ENCODE measurements at places on chromosomes 6 and 20.

DNA sequence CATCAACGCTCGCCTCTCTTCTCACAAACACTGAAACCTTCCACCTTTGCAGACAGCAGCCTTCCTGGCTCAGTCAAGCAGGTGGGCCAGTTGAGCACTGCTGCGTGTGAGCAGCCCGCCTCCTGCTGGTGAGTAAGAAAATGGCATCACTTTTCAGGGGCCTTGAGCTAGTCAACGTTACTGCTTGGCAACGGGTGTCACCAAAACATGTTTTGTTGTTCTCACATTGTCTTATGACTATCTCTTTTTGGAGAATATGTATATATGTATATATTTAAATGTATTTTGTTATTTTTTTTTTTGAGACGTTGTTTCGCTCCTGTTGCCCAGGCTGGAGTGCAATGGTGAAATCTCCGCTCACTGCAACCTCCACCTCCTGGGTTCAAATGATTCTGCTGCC lies 97.0 kb upstream of the AGPAT4 start:
- DNase-seq: peak; percentile 48

GRCh38 chr6:46138281-46138680 lies 8.5 kb downstream of the ENPP4 start:
- no peak for DNase-seq

DNA sequence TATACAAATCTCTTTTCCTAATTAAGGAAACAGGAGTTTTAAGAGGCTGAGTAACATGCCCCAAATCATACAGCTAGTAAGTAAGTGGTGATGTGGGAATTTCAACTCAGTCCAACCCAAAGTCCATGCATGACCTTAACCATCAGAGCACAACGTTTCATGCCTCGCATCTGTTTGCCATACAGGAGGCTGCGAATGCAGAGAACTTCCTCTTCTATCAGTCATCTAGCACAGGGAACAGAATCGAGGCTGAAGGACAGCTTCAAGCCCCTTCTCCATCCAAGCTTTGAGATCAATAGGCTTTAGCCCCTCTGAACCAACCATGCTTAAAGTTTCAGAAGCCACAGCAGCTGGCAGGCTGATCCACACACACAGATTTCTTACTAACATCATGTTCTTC lies 113.2 kb downstream of the MAFB start:
- DNase-seq: no peak

DNA sequence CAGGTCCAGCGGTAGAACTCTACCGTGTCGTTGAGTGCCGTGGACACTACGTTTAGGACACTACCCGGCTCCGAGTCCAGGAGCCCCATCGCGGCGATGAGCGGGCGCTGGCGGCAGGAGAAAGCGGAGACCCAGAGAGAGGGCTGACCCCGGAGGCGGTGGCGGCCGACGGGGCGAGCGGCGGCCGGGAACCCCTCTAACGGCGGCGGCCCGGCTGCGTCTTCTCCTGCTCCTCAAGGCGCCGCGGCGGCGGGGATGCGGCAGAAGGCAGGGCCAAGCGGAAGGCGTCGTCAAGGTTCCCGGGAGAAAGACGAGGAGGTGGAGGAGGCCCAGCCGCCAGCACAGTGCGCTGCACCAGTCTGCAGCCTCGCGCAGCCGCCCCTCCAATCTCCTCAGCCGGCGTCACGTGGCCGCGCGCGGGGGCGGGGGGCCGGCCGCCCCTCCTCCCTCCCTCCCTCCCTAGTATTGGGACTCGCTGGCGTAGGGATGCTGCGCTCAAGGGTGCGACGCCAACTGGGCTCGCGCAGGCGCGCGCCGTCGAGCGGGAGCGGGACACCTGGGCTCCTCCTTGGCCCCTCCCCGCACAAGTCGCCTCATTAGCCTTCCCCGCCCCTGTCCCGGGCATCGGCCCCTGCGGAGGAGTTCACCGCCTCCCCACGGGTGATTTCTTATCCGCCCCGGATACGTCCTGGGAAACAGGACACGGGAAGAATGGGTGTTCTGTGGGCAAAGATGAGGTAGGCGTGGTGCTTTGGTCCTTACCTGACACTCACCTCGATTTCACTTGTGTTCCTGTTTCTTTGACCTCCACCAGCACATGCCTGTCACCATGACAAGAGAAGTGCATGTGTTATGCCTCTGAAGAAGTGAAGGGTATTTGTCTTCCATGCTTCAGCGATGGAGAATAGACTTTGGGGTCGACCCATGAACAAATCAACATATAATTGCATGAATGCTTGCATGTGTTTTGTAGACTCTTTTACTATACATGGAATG lies at the start of gene ELOVL4:
ELOVL4 (minus strand) TSS at position 363 of the 996 bp plus-strand sequence; CDS start at position 89, 274 bp downstream.
- DNase-seq: no peak

DNA sequence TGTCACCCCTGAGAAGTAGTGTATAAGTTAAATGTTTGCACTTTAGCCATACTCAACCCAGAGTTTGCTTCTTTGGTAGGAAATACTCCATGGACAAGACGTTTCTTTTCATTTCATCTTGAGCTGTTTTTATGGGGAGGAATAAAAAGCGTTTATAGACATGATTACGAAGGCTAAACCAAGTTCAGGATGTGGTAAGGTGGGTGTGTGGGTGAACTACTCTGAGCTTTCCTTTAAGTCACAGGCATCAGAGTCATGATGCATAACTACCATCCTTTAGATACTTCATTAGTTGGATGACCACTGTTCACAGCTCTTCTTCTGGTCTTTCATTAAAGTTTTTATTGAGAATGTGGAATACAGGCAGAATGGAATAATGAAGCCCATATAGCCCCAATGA lies 48.9 kb downstream of the EBF4 start:
- no peak for DNase-seq

DNA sequence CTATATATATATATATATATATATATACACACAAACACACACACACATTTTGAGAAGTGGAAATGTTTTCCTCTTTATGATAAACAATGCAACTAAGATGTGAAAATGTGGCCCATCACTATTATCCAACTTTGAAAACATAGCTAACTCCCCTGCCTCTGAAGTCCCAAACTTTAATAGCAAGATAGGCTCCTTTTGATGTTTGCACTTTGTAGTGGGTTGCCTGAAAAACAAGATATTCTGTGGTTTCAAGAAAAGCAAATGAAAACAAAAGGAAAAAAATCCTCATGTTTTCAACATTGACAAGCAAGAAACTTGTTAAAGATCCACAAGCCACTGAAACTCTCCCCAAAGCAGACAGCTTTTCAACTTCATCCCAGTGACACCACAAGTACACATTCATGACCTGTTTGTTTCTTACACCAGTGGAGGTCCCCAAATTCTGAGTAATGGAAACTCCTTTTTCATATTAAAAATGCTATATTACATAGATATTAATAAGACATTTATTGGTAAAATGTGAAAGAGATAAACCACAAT lies 90.0 kb downstream of the IPCEF1 start:
- DNase-seq: no peak

GRCh38 chr6:151341476-151342195 lies 49.7 kb downstream of the ZBTB2 start:
- DNase-seq: no peak

DNA sequence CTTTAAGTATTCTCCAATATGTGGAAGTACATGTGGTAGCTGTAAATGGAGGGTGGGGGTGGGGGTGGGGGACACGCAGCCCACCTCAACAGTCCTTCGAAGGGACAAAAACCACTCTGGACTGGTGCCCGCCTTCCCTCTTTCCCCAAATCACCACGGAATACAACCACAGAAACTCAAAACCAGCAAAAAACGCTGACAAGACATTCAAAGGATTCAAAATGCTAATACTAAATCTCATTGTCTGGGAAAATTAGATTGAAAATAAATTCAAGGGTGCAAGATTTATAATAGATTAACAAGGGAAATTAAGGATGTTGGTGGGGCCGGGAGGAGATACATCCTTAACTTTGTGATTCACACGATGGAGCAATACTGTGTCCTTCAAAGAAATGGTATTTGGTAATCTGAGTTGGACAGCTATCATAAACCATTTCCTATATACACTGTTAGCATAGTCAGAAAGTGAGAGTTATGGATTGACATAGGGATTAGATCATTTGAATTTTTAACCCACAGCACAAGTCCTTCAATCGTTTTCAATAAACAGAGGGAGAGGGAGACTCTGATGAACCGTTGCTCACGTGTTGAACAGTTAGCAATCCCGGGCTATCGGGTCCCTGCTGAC lies 766 bp upstream of the TBC1D22B start:
- no peak for DNase-seq

- no peak for DNase-seq
These were observed 46.9 kb downstream of the PDE10A start for GRCh38 chr6:165616116-165616515.

- no peak for DNase-seq
These were observed 5.9 kb downstream of the HCRTR2 start for GRCh38 chr6:55180258-55180657.

DNA sequence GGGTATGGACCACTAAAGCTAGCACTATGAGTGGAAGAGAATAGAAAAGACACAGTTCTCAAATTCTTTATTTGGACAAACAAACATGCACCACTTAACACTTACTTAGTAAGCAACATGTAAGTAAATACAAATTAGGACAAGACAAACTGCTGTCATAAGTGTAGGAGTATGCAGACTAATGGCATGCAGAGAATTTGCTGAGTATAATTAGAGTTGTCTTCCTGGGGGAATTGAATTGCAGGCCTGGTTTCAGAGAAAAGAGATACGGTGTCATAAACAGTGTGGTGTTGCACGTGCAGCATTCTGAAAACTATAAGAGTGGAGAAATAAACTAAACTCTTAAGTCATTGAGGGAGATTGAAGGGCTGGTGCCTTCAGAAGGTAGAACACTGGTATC lies 125.2 kb upstream of the EYA4 start:
- no peak for DNase-seq

GRCh38 chr6:132814716-132815570 lies 574 bp downstream of the RPS12 start:
- DNase-seq: no peak

GRCh38 chr20:9609887-9610502 lies 95.6 kb downstream of the LAMP5 start:
- DNase-seq: no peak

DNA sequence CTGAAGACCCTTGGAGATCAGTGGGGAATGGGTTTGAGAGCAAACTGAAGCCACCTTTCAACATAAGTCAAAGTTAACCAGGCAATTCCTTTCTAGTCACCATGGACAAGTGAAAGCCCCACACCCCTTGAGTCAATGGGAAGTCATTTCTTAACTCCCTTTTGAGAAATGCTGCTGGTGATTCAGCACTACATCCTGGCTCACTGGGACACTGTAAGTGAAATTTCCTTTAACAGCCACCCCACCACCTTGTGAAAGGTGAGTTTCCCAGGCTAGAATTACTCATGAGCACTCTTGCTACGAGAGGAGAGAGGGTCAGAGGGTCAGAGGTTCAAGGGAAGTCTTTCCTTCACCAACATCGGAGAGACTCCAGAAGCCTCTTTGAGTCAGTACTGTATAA lies 93.3 kb upstream of the MARCKS start:
- no peak for DNase-seq

GRCh38 chr20:36862857-36863668 lies 12.9 kb upstream of the TLDC2 start:
- no peak for DNase-seq

DNA sequence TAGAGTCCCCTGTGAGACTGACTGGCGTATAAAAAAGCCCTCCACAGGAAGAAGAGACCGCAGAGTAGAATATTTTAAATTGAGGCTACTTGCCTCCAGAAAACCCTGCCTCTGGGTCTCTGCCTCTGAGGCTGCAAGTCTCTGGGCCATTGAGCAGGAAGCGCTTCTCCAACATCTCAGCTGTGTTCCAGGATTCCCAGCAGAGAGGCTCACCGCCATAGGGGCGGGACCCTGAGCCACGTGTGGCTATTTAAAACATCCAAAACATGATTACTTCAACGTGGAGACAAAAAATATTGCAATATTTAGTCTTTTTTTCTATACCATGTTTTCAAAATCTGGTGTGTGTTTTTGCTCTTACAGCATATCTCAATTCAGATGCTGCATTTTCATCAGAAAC lies 59.4 kb downstream of the GNAS-AS1 start:
- no peak for DNase-seq

DNA sequence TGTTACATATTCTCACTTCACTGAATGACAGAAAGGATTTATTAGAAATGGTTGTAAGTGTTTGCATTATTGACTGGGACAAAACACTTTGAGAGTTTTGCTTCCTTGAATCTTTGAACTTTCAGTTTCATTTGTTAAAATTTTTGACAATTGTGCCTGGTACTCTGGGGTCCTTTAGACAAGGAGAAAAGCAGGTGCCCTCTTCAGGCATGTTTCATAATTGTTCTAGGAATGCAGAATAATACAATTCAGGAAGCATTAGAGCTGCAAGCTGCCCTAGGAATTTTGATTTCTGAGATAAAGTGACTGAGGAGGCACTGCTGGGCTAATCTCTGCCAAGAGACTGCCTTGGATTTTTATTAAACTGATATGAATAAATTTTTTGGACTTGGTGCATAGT lies 49.7 kb downstream of the TOP1 start:
- DNase-seq: no peak

- DNase-seq: peak; percentile 10
These were observed 396 bp downstream of the RNASET2 start for GRCh38 chr6:166955865-166956443.

DNA sequence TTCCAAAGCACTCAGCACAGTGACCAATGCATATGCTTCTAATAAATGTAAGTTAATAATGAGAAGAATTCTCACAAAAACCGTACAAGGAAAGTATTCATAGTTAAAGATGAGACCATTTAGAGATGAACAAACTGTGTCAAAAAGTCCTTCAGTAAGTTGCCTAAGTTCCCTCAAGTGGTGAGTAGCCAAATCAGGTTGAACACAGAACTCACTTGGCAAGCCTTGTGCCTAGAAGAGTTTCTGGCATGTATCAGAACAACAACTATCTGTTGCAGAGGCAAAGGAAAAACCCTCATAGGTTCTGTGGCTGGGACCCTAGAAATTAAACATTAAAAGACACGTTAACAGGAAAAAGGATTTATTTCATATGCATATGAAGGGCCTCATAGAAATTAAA lies 129.6 kb upstream of the DOK5 start:
- no peak for DNase-seq

DNA sequence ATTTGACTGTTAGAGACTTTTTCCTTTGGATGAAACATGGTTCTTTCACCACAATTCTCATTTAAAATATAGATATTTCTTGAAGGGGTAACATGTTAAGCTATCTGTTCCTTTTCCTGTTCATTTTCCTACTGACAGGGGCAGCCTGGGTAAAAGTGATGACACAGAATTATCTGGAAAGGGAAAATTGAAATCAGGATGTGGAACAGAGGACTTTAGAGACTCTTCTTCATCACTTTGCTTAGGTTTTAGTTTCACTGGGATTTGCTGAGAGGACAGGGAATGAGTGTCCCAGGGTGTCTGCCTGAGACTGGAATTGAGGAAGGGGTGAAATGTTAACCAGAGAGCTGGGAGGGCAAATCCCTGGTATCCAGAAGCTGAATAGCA lies 116.0 kb downstream of the RNF144B start:
- no peak for DNase-seq

- DNase-seq: no peak
These were observed 15.4 kb downstream of the EZR start for GRCh38 chr6:158803733-158804143.

DNA sequence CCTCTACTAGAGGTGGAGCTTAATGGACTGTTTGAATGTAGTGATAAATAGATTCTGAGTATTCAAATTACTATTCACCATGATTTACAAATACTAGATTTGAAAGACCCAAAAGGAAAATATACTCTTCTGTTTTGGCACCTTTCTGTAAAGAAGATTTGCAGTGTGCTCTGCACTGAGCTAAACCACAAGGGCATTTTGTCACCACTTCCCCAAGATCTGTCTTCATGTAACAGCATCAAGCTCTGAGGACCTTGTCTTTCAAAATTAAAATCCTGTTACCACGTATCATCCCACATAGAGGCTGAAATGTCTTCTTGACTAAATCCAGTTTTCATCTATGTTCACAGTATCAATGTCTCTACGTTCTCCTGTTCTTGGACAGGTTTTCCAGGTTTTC lies 3.3 kb upstream of the PGK2 start:
- no peak for DNase-seq

Data from activated T-helper 1 cell treated with anti-CD3 and anti-CD28 coated beads, Interleukin-2, amount 50 U/mL, for 16 hours (primary cell).